Kidney epithelial cell (primary cell): ENCODE measurements at places on chromosomes 11 and 22. TPM values are rescaled to one million over a fixed set of nuclear protein-coding genes. Genes with fewer than 3 reads are reported as not detected.

GRCh38 chr11:11961399-11962028 lies 46.9 kb downstream of the DKK3 start:
- DNase-seq = no peak

- DNase-seq = no peak
Observed at GRCh38 chr11:71083105-71083504, 169.3 kb downstream of the SHANK2 start.

The DLG2 gene
- total RNA-seq = 0.75 and 1.8 TPM in 2 replicates

The DAGLA gene
- 4.6 and 4.7 TPM in 2 replicates for total RNA-seq
